Stimulated activated effector memory CD8-positive, alpha-beta T cell treated with anti-CD3 and anti-CD28 coated beads, Interleukin-12 subunit alpha, Interleukin-12 subunit beta, amount 100 ng/mL, for 72 hours (primary cell): ENCODE measurements at places on chromosomes 1 and 21.

DNA sequence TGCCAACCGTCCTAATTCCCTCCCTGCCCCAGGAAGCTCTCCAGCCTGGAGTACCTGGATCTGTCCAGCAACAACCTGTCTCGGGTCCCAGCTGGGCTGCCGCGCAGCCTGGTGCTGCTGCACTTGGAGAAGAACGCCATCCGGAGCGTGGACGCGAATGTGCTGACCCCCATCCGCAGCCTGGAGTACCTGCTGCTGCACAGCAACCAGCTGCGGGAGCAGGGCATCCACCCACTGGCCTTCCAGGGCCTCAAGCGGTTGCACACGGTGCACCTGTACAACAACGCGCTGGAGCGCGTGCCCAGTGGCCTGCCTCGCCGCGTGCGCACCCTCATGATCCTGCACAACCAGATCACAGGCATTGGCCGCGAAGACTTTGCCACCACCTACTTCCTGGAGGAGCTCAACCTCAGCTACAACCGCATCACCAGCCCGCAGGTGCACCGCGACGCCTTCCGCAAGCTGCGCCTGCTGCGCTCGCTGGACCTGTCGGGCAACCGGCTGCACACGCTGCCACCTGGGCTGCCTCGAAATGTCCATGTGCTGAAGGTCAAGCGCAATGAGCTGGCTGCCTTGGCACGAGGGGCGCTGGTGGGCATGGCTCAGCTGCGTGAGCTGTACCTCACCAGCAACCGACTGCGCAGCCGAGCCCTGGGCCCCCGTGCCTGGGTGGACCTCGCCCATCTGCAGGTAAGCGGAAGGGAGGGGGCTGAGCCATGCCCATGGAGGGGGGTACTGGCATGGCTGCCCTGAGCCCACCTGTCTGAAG is 16.5 kb downstream of the PODN start:
- DNase-seq = no peak

DNA sequence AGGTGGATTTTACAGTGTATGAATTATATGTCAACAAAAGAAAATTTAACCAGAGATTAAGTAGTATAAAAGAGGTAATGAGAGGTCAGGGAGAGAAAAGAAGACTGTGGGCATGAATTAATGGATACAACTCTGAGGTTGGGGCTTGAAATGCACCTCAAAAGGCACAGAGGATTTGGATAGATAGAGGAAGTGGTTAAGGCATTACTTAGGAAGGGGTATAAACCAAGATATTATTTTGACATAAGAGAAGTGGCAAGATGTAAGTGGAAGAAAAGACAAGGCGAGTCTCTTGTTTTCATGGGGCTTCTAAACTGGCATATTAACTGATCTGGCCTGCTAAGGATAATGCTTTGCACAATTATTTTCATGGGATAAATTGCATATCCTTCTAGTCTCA is 34.1 kb downstream of the RAP1A start:
- DNase-seq = no peak

DNA sequence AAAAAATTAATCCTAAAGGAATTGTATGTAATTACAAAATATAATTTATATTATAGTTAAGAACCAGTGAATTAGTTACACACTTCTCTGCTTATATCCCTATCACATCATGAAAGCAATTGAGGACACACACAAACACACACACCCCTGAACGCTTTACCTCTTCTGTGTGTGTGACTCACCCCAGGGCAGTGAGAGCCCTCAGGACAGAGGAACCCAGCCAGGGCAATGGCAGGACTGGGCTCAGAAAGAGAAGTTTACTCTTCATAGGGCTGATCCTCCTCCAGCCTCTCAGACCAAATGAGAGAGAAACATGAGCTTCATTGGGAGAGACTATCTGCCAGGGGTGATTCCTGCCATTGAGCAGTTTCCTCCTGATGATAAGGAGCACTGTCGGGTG is 38.1 kb downstream of the SLC44A3 start:
- DNase-seq = no peak

GRCh38 chr1:41500378-41500777 is 15.9 kb upstream of the EDN2 start:
- no peak for DNase-seq

- no peak for DNase-seq
These were observed 19.5 kb downstream of the ACTN2 start for GRCh38 chr1:236705771-236706170.

DNA sequence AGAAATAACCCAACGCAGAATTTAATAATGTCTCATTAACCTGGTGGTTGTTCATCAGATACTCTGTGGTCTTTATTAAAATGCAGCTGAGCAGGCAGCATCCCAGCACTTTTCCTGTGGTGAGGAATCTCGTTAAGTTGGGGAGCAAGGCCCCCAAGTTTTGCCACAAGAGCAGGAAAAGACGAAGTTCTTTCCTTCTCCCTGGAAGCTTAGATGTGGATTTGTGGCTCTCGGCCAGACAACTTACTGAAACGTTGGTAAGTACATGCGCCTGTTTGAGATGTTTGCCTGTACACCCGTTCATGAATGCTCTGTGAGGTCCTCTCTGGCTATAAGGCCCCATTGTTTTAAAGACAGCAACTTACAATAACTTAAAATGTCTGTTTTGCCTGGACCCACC is 34.3 kb upstream of the PDE9A start:
- DNase-seq = no peak

DNA sequence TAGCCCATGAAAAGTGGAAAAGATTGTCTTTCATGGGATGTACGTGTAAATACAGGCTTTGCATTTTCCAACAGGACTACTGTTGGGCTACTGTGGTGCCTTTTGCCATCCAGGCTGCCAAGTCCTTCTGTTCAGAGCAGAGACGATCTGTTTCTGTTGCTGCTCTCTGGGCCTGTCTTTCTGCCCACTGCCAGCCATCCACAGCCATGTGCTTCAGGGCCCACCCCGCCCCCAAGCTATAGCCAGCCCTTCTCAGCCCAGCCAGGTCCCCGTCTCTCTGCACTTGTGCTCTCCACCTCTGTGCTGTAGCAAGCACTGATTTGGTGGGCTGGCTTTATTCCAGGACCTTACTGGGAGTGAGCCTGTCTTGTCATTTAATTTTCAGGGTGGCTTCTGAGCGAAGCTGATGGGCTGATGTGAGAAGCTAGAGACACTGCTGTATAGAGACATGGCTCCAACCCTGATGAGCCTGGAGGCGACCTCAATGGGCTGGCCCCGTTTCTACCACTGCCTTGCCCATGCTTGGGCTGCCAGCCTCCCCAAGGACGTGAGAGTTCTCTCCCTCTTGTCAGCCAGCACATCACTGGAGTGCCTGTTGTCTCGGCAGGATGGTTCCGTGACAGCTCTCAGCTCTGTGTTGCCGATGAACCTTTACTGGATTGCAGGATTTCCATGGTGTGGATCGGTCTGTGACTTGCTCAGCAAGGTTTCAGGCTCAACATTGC is 137.8 kb downstream of the PEX14 start:
- DNase-seq = no peak

GRCh38 chr1:192151176-192151575 is 7.1 kb upstream of the RGS18 start:
- DNase-seq = no peak

GRCh38 chr1:34500451-34500850 is 254.4 kb upstream of the GJB5 start:
- DNase-seq = no peak

DNA sequence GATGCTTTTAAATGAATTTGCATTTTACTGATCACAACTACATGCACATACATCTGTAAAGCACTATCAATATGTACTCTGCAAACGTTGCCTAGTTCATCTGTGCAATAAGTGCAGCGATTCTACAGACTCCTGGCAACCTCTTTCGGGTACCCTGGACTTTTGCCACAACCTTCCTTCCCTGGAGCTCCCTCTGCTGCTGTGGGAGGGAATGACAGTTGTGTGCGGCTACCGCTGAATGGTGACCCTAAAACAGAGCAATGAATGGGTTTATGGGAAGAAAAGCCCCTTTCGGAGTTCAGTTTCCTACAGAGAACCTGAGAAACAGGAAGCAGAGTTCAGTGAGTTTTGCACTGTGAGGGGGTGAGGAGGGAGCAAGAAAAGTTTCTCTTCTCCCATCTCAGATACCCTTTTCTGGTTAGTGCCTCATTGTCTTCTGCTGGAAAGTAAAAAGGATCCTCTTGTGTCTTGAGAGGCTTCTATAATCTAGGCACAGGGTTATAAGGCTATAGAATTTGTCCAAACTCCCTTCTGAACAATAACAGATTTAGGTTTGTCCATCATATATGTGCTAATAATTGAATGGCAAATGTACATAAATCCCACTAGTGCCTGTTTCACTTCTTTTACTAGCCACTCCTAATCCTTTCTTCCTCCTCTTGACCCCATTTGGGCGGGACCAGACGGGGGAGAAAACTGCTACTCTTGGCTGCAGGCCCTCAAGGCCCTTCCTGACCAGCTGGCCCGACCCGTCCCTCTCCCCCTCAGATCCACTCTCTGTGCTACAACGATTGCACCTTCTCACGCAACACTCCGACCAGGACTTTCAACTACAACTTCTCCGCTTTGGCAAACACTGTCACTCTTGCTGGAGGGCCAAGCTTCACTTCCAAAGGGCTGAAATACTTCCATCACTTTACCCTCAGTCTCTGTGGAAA is 19.8 kb upstream of the SARS1 start:
- DNase-seq = peak; percentile 58
